ENCODE measurements at places on chromosomes 2 and 18.

DNA sequence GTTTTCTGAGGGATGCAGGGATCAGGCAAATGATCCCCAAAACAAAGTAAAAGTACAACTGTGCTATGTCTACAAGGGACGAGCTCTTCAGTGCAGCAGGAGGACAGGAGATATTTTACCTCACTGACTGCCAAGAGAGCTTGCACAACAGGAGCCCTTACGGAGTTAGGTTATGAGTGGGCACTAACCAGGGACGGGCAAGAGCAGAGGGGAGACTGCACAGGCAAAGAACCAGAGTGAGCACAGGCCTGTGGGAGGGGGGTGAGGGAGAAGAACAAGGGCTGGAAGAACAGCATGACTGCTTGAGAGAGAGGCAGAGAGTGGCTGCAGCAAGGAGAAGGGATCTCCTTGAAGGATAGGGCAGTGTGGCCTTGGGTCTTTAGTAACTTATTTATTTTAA lies 101.1 kb upstream of the PID1 start:
- DNase-seq = no peak

- no peak for DNase-seq
Measured at GRCh38 chr2:36740061-36740460, 43.6 kb downstream of the VIT start.

DNA sequence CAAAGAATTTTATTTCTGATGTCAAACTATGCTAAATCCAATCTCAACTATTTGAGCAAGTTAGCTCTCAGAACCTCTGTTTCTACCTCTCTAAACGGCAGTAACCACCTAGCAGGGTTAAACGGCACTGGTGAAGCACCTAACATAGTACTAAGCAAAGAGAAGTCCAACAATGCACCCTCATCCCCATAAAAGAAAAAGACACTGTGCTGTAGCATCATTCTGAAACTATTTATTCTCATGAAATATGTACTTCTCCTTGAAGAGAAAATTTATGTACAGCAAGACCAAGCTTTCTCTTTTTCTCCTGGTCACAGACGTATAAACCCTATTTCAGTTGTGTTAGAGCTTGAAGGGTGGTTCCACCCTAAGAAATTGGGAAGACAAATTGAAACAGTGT lies 4.8 kb downstream of the MEX3C start:
- DNase-seq = no peak

DNA sequence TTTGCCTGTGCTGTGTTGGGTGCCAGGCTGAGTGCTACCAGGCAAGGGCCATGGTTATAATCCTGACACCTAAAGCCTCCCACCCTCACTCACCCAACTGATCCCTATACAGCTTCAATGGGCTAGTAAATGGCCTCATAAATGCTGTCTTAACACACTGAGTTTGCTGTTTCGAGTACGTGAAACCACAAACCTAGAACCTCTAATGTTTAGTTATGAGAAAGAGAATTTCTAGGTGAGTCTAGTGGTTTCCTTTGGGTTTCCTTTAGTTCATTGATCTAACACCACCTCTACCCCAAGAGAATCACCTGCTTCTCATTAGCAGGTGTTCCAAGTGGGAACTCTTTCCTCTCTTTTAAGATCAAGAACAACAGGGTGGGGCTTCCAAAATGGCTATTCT lies 172.0 kb downstream of the MC4R start:
- DNase-seq = no peak

DNA sequence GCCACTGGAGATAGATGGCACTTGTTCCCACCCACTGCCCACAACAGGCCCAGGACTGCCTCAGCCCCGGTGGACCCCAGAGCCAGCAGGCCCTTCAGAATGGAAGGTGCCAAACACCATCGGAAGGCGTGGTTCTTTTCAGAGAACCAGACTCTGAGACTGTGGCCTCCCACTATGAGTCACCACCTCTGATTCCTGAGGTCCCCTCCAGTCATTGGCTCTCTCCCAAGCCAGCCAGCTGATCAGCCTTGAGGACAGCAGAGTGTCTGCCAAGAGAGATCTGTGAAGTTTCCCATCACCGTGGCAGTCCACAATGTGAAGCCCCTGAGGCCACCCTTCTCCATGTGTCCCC lies 10.4 kb upstream of the MAP3K2 start:
- no peak for DNase-seq

- DNase-seq = no peak
Measured at GRCh38 chr2:171791361-171791760, 102.7 kb downstream of the SLC25A12 start.

DNA sequence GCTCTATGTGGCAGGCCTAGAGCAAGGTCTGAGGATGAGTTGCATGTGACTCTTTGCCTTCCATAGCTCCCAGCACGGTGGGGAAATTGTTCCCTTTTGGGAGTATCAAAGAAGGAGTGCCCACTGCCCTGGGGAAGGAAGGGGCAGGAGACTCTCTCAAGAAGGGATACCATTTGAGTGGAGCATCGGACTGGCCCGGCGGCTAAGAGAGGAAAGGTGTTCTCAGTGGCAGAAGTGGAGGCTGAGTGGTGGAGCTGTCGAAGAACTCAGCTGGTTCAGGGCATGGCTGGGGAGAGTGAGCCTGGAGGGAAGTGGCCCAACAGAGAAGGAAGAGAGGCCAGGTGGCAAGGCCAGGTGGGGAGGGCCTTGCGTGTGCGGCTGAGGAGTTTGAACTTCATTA lies 235.2 kb downstream of the DYSF start:
- DNase-seq = no peak

- DNase-seq = no peak
Measured at GRCh38 chr2:61362873-61363272, 108.0 kb downstream of the USP34 start.

- no peak for DNase-seq
Measured at GRCh38 chr2:50723286-50723938, 308.5 kb downstream of the NRXN1 start.

- DNase-seq = no peak
Measured at GRCh38 chr2:150762571-150762970, 275.1 kb upstream of the RND3 start.

- DNase-seq = no peak
Measured at GRCh38 chr18:59372975-59373374, 13.9 kb upstream of the LMAN1 start.

DNA sequence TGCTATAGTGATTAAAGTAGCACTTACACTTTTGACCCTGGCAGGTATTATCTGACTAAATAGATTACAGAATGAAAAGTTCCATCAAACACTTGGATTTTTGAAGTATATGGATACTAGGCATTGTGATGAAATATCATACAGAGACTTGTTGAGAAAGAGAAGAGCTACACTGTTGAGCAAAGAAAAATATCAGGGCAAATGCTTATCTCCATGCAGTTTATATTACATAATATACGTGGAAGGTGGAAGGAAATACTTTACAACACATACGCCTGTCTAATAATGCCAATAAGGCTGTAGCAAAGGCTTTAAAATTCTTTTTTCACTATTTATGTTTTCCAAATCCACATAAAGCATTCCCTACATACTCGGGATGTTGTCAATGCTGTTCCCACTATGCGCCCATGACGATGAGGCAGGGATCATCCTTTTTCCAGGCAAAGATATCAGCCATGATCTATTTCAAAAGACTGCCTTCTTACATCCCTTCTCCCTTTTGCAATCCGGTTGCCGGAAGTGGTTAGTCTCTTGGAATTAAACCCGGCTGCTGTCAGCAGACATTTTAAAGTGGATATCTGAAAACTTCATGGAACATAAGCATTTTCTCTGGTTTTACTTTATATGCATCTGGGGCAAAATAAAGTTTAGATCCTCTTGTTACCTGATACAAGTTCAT lies 92.6 kb upstream of the ITGA4 start:
- DNase-seq = no peak

DNA sequence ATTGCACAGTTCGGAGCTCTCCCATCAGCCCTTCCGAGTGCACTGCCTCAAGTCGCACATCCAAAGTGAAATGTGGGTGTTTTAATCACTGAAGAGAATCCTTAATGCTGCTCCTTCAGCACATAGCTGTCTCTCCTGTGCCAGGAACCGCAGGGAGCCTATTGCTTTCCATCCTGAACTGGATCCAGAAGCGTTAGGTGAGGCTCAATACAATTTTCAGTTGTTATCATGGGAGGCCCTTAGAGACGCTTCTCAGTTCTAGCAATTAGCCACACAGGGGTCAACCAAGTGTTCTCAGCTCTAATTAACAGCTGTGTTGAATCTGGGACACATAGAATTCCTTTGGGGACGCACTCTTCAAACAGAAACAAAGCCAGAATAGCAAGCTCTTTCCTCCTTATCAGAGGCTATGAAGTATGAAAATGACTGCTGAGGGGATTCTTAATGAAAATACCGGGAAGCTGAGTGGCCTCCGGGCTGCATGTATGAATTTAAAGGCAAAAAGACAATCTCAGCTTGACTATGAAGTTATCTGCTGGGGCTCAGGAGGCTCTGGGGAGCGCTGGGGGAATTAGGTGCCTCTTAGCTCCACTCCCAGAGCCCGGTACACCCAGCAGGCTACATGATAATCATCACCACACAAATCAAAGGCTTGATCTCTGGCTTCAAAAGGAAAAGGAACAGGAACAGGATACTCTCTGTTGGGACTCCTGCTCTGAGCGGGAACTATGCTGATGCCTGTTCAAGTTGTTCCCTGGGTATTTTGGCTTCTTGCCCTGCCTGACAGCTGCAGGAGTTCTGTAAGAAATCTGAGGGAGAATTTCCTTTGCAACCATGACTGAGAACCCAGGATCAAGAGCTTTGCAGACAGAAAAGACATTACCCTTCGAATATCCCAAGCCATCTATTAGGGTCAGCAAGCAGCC lies 55.4 kb upstream of the NCOA1 start:
- DNase-seq = no peak

DNA sequence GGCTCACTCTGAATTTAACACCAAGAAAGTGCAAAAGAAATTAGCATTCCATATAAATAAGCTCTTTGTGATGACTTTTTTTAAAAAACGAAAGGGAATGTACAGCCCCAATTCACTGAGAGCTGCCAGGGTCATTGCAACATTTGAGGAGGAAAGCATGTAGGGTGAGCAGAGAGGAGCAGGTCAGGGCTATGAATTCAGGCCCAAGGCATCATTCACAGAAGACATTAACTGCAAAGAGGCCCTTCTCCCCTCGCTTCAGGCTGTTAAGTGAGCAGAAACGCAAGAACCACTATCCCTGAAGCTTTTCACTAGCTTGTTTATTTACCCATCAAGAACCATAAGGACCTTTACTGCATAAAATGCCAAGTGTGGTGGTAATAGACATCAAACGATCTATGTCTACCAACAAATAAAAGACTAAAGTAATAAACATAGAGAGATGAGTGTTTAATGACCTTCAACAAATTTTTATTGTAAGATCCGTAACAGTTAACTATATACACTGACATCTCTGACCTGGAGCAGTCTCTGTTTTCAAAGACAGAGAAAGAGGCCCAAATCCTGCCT lies 333.1 kb upstream of the HNRNPA3 start:
- DNase-seq = no peak

DNA sequence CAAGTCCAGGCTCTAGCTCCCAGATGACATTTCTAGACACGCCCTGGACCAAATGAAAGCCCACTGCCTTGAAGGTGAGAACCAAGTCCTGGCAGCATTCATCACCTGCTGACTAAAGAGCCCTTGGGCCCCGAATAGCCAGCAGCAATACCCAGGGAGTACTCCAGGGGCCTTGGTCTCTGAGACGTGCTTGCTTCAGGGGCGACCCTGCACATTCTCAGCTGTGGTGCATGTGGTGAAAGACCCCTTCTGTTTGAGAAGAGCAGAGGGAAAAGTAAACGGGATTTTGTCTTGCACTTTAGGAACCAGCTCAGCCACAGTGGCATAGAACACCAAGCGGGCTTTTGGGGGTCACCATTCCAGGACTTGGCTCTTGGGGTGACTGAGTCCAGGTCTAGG lies 260.5 kb upstream of the MYT1L start:
- DNase-seq = no peak

DNA sequence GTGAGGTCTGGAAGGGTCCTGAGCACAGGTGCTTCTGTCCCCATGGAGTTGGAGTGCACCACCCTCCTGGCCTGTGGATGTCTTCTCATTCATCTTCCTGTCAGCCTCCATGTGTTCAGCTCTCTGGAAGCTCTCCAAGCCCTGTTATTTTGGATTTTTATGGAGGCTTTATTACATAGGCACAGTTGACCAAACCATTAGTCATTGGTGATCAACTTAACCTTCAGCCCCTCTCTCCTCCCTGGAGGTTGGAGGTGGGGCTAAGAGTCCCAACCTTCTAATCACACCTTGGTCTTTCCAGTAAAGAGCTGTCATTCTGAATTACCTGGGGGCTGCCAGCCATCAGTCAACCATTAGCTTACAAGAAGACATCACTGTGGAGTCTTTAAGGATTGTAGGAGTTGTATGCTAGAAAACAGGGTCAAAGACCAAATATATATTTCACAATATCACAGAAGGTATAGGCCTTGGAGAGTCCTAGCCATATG lies 7.5 kb upstream of the MCFD2 start:
- DNase-seq = no peak

DNA sequence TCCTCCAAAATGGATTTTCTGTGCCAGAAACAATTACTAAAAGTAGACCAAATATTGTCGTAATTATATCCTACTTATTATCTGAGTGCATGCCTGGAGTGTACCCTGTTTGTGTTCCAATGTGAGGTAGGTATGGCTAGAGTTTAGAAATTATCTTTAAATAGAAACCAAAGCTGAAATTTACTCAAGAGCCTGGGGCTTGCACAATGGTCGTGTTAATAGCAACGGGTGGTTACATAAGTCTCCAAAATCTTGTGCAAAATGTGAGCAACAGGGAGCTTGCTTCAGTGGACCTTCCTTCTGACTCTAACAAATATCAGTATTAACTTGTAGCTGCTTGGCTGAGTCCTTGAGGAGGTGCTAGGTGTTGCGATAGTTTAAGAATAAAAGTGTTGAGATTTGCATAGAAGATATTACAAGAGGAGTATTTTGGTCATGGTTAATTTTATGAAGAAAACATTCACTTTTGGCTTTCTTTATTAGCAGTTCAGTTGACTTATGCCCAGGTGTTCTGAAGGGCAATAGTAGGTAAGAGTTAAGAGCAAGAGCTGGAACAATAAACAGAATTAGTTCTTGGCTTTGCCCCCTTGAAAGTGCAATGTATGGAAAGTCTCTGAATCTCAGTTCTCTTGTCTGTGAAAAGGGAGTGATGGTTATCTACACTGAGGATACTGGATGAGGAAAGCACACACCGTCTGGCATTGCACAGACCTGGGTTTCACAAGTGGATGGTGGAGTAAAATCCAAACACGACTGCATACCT lies 4.6 kb downstream of the CXCR4 start:
- no peak for DNase-seq

DNA sequence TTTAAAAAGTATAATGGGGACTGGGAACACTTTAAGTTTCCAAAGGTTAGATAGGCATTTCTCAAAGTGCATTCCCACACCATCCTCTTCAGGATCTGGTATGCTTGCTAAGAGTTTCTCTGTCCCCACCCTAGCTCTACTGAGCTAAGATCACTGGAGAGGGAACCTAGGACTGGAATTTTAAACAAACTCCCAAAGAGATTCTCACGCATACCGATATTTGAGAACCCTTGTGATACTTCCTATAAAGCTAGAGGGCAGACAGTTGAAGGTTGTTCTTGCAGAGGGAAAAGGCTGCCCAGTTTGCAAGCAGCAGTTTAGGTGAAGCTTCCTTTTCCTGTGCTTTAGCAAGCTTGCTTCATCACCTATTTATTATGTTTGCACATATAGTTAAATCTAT lies 3.6 kb downstream of the CNRIP1 start:
- DNase-seq = no peak
